ENCODE measurements at places on chromosomes 1 and 21. TPM values are rescaled to one million over a fixed set of nuclear protein-coding genes. Genes with fewer than 3 reads are reported as not detected.

The UTS2 gene
- not detected for total RNA-seq

GRCh38 chr1:158675563-158676323 lies 10.8 kb downstream of the SPTA1 start:
- H3K27ac ChIP-seq = no peak overlapping the region
- H3K36me3 ChIP-seq = no peaks in the 10 kb centered on the region
- H3K4me3 ChIP-seq = no peak overlapping the region
- H3K4me1 ChIP-seq = no peaks in the 10 kb centered on the region
- no peak for DNase-seq
- no peaks in the 10 kb centered on the region for H3K27me3 ChIP-seq

The HTR6 gene
- not detected for total RNA-seq

The TEX38 gene
- not detected for total RNA-seq

- H3K27me3 ChIP-seq = no peaks in the 10 kb centered on the region
- H3K4me1 ChIP-seq = no peaks in the 10 kb centered on the region
- no peak overlapping the region for H3K27ac ChIP-seq
Measured at GRCh38 chr1:235935235-235936225, 68.8 kb upstream of the LYST start.

The SPATA21 gene
- total RNA-seq = not detected

The ZBED6 gene
- 6.9 TPM for total RNA-seq

The VTCN1 gene
- total RNA-seq = 0.11 TPM

GRCh38 chr1:163406772-163407171 lies 85.0 kb downstream of the NUF2 start:
- no peaks in the 10 kb centered on the region for H3K36me3 ChIP-seq
- no peak overlapping the region for H3K4me3 ChIP-seq
- no peak overlapping the region for H3K27ac ChIP-seq
- H3K4me1 ChIP-seq = peaks cover 6% of the 10 kb centered on the region
- no peak for DNase-seq

GRCh38 chr1:89454845-89455521 lies 69.6 kb upstream of the LRRC8B start:
- H3K27ac ChIP-seq = no peak overlapping the region
- DNase-seq = peak; percentile 72
- H3K4me1 ChIP-seq = peaks cover 6% of the 10 kb centered on the region
- H3K27me3 ChIP-seq = no peaks in the 10 kb centered on the region

DNA sequence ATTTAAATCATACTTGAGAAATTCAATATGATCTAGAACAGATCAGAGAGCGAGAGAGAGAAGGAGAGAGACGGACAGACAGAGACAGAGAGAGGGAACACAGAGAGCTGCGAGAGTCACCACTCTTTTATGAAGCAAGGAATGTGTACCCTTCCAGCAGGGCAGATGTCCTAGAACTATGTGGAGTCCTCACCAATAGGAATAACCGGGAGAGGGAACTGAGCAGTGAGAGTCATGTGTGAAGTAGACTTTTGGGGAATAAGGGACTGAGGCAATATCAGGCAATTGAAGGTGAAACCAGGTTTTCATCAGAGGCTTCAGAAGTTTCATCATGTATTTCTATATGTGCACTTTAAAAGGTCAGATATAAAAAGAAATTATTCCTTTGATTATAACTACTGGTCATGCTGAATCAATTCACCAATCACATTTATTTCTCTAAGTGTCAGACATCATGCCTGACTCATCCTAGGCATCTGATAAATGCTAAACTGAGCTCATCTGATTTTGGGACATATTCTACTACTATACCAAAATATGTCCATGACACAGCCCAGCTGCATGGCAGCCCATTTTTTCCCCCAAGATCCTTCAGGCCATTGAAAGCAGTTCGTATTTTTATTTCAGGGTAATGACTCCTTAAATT lies 22.4 kb downstream of the VTCN1 start:
- DNase-seq = no peak
- no peaks in the 10 kb centered on the region for H3K36me3 ChIP-seq
- peaks cover 7% of the 10 kb centered on the region for H3K4me1 ChIP-seq
- no peak overlapping the region for H3K4me3 ChIP-seq

DNA sequence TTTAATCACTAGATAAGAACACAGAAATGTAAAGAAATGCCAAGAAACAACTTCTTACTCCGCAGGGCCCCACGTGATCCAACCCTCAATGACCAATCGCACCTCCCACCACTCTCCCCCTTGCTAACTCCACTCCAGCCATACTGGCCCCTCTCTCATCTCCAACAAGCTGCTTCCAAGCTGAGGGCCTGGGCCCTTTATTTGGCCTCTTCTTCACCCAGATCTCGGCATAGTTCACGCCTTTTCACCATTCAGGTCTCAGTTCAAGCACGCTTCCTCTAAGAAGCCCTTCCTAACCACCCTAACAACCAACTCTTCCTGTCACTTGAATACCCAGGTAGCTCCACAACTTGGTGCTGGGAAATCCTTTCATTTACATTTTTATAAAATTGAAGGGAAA lies 110.7 kb downstream of the TGFBR3 start:
- H3K27ac ChIP-seq = no peak overlapping the region
- DNase-seq = no peak
- peaks cover 35% of the 10 kb centered on the region for H3K4me1 ChIP-seq
- no peaks in the 10 kb centered on the region for H3K27me3 ChIP-seq
- H3K36me3 ChIP-seq = no peaks in the 10 kb centered on the region
